Urothelium cell line (cell line): ENCODE measurements at places on chromosomes 4 and X.

- DNase-seq: peak; percentile 14
Measured at GRCh38 chrX:23292988-23293651, 41.5 kb upstream of the PTCHD1 start.

DNA sequence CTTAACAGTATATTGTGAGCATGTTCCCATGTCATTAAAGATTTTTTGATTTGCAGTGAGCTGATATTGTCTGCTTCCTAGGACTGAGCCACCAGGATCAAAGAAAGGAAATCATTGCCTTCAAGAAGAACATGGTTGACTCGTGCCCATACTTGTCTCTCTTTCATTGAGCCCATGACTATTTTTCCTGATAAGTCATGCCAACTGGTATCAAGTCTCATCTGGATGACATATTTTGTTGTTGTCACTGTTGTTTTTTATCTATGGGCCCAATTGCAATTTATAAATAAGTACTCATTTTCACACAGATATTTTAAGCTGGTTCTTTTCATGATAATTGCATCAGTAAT lies 10.2 kb upstream of the RHOH start:
- DNase-seq: no peak

- DNase-seq: no peak
Measured at GRCh38 chr4:123315617-123316016, 81.0 kb upstream of the SPRY1 start.

- DNase-seq: no peak
Measured at GRCh38 chr4:66275411-66276038, 605.2 kb upstream of the EPHA5 start.

DNA sequence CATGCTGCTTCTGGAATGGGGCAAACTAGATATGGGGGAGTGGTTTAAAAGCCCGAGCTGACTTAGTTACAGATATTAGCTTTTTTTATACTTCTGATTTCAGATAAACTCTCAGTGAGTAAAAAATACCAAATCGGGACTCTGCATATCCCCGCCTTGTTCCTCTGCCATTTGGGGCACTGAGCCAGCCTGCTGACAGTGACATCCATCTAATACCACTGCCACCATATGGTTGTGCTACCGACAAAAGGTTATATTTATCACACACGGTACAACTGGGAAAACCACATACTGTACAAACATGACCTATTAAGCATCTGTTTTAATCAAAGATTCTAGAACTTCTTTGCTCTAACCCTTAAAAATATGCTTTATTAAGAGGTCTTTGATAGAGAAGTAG lies 78.7 kb downstream of the GALNT7 start:
- no peak for DNase-seq

DNA sequence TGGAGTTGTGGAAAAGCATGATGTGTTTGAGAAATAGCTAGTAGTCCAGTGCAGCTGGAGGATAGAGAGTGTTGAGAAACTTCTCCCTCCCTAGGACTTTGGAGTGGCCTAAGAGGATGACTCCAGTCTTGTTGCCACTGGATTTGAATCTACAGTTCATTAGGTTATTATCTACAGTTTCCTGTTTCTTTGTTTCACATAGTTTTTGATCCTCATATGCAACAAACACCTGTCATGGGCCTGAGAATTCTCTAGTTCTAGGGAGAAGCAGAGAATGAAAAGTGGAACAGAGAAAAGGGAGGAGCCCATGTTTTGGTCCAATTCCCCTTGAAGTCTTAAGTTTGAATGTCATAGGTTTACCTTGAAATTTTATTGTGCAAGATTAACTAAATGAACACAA lies 73.6 kb upstream of the TBC1D9 start:
- no peak for DNase-seq

DNA sequence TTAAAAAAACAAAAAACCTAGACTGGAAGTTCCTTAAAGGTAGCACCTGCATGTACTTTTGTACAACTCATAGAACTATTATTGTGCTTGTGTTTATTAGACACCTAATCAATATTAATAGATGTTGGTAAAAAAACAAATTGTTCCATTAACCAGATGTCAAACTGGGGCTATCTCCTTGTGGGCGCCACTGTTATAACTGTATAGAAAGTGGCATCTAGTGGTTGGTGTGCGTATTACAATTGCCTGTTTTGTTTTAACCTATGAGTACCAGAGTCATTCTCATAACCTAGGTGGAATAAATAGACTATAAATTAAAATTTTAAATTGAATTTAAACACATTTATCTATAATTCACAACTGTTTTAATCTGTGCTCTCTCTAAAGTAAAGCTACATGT lies 97.4 kb downstream of the COL4A5 start:
- DNase-seq: peak; percentile 1

- DNase-seq: no peak
Measured at GRCh38 chr4:2728806-2729532, 27.2 kb downstream of the TNIP2 start.

DNA sequence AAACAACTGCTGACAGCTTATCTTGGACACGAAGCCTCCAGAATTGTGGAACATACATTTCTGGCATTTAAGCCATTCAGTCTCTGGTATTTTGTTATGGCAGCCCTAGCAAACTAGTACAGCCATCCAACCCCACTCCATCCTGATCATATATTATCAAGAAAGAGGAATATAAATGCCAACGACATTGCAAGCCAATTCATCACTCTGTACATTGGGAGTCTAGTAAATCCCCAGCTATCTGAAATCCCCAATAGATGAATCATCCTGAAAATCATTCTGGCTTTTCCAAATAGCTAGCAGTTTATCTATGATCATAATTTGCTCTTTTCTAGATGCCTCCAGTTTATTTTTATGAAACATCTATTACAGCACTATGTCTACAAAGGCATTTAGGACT lies 41.1 kb downstream of the FRMD7 start:
- DNase-seq: no peak

DNA sequence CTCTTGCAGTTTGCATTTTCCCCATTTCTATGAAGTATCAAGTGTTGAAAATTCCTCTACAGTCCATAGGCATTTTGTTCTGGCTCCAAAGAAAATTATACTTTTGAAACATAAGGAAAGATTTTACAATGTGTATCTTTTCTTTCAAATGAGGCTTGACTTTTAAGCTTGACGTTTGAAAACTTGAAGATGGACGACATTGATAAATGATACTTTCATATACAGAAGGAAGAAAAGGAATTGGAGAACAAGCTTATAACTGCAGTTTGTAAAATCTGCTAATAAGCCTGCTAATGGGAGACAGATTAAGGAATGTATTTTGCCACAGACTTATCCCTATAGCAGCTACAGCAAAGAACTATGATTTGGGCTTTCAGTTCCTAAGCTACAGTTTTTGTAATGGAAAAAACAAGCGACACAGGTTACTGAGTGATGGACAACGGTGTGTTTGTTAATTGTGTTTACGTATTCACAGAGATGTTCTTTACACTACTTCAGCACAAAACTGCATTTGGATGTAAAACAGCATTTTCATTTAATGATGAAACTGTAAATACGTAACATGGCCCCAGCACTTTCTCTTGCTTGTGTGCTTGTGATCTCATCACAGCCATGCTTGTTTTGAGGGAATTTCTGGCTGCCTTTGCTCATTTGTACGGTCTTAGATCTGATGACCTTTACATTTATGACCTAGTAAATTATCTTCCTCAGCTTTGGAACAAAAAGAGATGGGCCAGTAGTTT lies 83.2 kb upstream of the FAT1 start:
- DNase-seq: no peak

- DNase-seq: peak; percentile 57
Measured at GRCh38 chr4:142846729-142847596, 862 bp upstream of the INPP4B start.

DNA sequence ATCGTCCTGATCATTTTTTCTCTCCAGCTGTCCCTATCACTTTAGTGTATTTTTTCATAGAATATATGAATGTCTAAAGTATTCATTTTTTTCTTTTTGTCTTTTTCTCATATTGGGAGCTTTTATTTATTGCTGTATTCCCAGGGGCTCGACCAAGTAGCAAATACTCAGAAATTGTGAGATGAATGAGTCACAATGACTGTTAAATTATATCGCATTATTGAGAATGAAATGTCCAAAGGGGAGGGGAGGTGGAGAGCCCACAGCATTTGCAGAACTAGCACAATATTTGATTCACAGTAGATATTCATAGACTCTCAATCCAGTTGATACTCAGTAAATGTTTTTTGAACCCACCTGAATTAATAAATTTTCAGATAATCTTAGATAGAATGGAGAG lies 543.6 kb upstream of the FAM241A start:
- no peak for DNase-seq

DNA sequence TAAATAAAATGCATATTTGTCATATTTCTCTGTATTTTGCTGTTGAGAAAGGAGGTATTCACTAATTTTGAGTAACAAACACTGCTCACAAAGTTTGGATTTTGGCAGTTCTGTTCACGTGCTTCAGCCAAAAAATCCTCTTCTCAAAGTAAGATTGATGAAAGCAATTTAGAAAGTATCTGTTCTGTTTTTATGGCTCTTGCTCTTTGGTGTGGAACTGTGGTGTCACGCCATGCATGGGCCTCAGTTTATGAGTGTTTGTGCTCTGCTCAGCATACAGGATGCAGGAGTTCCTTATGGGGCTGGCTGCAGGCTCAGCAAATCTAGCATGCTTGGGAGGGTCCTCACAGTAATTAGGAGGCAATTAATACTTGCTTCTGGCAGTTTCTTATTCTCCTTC lies 3.3 kb downstream of the HTT start:
- no peak for DNase-seq

- DNase-seq: peak; percentile 54
Measured at GRCh38 chrX:12984603-12985319, 9.9 kb downstream of the TMSB4X start.

DNA sequence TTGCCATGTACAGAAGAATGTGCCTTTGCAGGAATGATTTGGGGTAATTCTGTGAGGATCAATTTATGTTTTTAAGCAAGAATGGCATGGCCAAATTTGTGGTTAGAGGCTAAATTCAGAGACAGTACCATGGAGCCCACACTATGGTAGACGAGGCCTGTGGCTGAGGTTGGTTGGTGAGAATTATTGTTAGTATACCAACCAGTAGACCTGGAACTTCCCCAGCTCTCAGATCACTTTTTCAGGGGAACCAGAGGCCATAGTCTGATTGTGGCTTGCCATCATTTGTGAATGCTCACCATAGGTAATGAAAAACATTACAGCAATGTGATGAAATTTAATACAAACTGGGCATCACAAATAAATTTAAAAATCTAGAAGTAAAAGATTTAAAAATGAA lies 56.3 kb downstream of the SHISA3 start:
- no peak for DNase-seq

DNA sequence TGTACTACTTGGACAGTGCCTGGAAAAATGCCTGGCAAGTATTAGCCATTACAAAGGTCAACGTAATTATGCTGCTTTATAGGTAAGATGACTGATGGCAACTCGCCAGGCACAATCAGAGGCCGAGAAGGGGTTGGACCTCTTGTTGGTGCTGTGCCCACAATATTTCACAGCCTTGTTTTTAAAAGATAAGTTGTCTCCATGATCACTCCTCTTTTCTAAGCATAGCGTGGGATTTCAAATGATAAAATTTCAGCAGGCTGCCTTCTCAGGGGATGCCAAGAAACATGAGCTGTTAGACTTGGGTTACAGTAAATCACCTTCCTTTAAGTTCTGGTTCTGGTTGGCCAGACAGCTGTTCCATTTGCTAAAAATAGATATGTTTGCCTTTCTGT lies 26.9 kb downstream of the HOPX start:
- no peak for DNase-seq

- DNase-seq: no peak
Measured at GRCh38 chrX:134633832-134634231, 24.4 kb downstream of the PLAC1 start.

- no peak for DNase-seq
Measured at GRCh38 chr4:85081196-85081595, 114.7 kb upstream of the WDFY3 start.

DNA sequence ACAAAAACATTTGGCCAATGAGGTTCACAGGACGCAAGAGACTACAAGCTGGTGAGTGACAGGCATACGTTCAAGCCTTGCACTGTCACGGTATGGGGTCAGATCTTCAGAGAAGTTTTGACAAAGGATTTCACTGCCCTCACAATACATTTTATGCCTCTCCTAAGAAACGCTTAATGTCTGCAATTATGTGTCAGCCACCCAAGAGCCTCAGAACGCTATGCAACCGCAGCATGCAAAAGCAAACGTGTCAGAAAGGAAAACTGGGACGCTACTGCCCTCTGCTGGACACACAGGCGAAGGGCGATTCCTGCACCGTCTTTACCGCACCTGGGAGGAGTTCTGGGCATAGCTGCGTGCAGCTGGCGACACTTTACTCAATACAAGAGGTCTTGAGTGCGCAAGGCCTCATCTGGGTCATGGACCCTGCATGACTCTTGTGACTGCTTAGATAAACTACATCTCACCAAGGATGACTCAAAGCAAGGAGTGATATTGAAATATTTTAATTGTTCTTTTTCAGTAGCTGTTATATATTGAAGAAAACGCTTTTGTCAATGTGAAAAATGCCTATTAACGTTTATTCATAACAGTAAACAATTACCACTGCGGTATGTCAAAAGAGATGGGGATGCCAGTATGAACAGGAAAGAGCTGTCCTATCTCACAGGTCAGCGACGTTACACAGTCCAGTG lies 147.6 kb upstream of the FRG1 start:
- peak; percentile 71 for DNase-seq

- DNase-seq: no peak
Measured at GRCh38 chrX:24528605-24529004, 63.5 kb downstream of the PDK3 start.

DNA sequence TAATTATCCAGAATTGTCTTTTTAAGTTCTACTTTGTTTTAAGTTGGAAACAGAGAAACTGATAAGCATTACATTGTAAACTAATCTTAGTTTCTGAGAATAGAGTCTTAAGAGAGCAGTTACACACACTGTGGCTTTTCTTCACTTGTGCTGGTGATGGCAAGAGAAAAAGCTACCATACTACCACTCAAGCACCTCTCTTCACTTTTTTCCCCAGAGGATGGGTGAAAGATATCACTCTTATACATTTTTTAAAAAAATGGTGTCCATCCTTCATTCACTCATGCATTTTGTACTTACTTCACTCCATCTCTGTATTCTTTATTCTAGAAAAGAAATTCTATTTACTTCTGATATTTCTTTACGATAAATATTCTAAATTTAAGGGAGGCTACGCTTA lies 42.5 kb upstream of the GRID2 start:
- DNase-seq: no peak

DNA sequence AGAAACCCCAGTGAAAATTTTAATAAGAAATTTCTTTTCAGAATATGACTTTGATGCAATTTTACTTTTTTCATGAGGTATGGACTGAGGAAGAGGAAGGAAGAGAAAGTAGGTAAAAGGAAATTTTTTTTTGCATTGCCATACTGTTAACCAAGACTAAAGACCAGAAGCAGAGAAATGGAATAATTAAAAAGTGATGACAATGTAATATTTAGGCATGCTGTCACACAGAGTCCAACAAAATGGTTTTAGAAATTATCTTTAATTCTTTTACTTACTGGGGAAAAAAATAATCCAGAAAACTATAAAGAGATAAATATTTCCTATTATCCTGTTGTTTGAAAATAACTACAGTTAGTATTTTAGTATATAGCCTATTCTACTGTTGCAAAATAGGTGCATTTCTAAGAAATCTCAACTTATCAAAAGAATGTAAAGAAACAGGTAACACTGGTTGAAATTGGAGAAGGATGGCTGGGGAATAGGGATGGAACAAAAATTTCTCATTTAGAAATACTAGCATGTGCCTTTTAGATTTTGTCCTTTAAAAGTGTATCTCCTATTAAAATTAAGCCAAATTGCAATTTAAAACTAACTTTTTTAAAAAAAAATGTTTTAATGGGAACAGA lies 92.6 kb downstream of the ANXA3 start:
- DNase-seq: no peak

- no peak for DNase-seq
Measured at GRCh38 chrX:41512394-41512793, 65.3 kb downstream of the NYX start.

GRCh38 chr4:4923201-4923600 lies 63.7 kb downstream of the MSX1 start:
- no peak for DNase-seq
